HS-27A (cell line): ENCODE measurements at places on chromosomes 3 and 15.

- no peak for DNase-seq
Measured at GRCh38 chr3:52056521-52056967, at the start of gene DUSP7. DUSP7 (minus strand) TSS chr3:52056571; CDS start chr3:52056366, 205 bp downstream.

DNA sequence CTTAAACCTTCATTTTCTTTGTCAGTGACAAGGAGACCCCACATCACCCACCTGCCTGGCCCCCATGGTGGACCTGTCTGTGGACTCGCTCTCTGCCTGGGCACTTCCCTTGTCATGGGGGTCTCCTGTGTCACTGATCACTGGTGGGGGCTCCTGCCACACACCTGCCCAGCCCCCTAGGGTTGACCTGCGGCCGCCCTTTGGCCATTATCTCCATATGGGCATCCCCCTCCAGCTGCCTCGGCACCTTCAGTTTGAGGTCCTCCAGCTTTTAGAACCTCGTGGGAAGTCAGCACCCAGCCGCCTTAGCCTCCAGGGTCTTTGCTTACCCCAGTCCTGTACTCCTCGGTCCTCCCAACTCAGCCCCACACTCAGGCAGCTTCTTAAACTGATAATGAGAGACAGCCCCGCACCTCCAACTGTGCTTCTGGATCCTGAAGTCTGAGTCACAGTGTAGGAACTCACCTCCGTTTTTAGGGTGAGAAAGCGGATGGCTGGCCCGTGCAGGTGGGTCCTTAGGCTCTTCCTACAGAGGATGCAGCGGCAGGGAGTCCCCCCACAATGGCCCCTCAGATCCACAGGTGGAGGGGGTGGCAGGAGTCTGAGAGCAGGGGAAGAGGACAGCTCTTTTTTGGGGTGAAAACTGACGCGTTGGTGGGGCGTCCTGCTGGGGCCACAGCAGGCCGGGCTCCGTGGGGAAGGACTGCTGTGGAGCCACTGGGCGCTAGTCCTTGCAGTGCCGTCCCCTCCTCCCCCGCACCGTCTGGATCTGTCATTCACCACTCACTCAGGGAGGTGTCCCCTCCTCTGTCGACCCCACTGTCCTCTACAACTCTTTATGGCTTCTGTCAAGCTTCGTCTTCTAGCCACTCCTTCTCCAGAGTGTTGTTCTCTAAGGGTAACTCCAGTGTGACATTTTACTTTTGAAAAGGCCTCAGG is 8.7 kb upstream of the PRR23E start:
- no peak for DNase-seq

DNA sequence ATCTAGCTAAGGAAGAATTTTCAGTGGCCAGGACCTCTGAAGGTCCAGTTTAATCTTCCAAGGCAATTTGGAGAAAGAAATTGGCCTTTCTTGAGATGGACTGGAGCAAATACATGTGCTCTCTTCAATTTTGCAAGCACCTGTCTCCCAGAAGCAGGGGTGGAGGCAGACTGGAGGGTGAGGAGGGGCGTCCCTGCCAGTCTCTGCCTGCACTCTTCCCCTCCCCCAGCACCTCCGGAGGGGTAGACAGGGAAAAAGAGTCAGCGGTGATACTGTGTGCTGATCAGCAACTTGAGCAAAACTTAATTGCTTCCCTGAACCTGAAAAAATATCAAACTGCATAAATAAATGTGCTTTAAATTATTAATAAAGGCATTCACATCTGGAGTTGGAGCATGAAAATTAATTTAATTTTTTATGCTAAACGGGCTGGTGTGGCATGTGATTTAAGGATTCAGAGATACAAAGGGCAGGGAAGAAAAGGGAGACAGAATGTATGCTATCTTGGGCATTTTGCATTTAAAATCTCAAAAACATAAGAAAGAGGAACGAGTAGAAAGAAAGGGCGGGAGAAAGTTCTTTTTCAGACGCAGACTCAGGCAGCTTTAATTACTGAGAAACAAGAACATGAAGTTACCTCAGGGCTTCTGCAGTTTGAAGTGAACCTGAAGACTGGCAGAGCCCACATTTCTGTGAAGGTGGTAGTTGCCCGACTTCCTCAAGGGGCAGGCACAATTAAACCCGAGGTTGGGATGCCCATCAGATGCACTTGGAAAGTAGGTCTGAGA is 319.7 kb downstream of the UACA start:
- no peak for DNase-seq

- DNase-seq: no peak
Measured at GRCh38 chr3:72405943-72406566, 442.2 kb downstream of the SHQ1 start.

GRCh38 chr3:138426211-138426610 is 8.2 kb upstream of the ESYT3 start:
- no peak for DNase-seq

DNA sequence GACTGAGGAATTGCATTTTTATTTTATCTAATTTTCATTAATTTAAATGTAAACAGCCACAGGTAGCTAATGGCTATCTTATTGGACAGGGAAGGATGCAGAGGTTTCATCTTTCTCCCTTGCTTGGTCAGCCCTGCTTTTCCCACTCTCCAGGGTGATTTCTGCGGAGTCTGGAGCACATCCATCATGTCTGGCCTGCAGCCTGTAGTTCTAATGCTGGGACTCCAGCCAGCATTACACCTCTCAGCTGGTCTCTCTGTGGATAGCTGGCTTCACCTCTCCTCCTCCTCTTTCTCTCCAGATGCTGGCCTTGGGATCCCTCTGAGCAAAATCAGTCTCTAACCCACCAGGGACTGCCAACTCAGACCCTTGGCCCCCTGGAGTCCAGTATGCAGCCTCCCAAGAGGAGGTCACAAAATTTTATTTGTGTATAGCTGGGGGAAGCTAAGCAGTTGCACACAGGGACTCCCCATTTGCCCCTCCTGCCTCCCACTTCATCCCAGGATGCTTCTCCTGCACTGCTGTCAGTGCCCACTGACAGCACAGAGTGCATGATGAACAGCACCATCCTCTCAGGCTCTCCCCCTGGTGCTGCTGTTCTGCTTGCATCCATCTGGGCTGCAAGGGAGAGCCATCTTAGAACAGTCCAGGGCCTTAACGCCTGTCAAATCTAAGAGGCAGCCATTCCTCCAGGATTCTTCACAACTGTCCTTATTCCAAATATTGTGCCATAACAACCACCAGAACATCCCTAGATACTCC is 1.7 kb downstream of the BFSP2 start:
- DNase-seq: no peak

GRCh38 chr3:111418391-111418790 is 123.6 kb upstream of the CD96 start:
- DNase-seq: no peak

- DNase-seq: no peak
Measured at GRCh38 chr3:108565506-108565905, 23.7 kb downstream of the CIP2A start.

GRCh38 chr3:36649125-36649524 is 115.2 kb downstream of the DCLK3 start:
- no peak for DNase-seq

GRCh38 chr15:39851500-39852092 is 68.5 kb downstream of the GPR176 start:
- no peak for DNase-seq

DNA sequence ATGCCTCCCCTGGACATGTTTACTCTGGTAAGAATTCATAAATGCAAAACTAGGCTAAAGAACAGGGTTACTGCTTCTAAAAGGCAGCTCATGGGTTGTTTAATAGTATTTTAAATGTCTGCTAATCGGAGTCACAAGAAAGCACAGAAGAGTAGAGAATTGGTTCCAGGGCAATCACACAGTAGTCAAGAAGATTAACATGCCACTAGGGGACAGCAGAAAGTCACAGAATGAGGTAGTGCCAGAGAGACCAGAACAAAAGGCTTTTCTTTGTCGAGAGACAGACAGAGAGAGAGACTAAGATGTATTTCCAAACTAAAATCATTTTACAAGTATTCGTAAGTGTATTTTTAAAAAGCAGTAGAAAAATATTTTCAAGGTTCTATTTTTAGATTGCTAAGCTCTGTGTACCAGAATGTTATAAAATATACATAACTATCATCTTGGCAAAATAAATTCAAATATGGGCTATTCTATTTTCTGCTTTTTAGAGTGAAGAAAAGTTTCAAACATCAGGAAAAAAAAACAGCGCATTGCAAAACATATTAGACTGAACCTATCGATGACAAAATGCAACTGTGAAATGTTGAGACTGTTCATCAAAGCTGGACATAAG is 78.3 kb upstream of the CDIN1 start:
- peak; percentile 41 for DNase-seq

- DNase-seq: no peak
Measured at GRCh38 chr3:78338405-78338804, 1298.5 kb downstream of the ROBO2 start.

DNA sequence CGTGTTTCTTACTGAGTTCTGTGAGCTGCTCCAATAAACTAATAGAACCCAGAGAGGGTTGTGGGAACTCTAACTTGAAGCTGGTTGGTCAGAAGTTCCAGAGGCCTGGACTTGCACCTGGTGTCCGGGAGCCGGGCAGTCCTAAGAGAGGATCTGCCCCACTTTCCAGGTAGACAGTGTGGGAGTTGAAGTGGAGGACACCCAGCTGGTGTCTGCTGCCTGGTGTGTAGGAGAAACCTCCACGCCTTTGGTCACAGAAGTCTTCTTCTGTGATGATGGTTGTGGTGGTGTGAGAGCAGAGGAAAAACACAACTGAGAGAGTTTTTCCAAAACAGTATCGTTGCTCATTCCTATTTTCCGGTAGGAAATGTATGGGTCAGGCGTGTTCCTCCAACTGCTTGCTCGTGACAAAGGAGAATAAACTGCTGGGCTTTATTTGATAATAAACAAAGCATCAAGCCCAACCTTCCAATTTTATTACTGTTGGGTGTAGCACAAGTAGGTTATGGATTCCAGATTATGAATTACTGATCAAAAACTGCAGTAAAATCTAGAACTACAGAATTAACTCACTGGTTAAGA is 137.0 kb downstream of the KLF13 start:
- DNase-seq: no peak

GRCh38 chr3:59411186-59411585 is 361.4 kb upstream of the CFAP20DC start:
- DNase-seq: no peak

GRCh38 chr3:99544786-99545281 is 93.6 kb upstream of the COL8A1 start:
- peak; percentile 87 for DNase-seq

GRCh38 chr3:27216295-27216855 is 152.8 kb downstream of the NEK10 start:
- DNase-seq: no peak

GRCh38 chr3:192919901-192920300 is 2.2 kb upstream of the MB21D2 start:
- no peak for DNase-seq

GRCh38 chr3:175397372-175397771 is 538.2 kb downstream of the NAALADL2 start:
- no peak for DNase-seq

GRCh38 chr3:160196511-160197104 is 28.6 kb upstream of the C3orf80 start:
- DNase-seq: no peak

DNA sequence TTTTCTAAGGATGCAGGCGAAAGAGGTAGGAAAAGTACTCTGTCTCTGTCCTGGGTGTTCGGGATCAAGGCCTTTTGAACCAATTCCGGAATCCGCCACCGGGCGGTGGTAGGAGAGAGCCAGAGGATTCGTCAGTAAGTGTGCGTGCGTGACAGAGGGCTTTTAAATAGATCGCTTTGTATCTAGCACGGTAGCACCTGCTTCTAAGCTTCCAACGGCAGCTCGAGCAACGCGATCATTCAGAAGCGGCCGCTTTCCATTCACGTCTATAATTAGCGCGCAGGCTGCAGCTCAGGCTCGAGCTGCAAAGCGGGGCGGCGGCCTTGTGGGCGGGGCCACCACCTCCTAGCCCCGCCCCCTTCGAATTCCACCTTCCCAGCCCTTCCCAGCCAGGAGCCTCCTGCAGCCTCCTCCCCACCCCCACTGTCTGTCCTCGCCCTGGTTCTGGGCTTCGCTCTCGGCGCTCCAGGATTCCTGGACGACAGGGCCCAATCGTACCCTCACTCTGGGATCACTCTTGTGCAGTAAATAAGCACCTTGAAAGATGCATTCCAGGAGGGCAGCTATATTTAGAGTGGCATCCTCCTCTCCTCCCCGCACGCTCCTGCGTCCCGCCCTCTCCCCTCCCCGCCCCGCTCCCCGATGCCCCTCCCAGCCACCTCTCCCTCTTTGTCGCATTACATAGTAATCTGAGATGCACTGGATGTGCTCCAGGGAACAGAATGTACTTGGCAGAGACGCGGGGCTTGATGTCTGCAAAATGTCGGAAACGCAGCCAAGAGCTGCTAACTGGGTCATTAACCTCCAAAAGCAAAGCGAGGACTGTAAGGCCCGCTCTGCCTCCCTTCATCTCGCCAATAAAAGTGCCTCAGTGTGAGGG is 224.1 kb upstream of the TPRG1 start:
- no peak for DNase-seq

DNA sequence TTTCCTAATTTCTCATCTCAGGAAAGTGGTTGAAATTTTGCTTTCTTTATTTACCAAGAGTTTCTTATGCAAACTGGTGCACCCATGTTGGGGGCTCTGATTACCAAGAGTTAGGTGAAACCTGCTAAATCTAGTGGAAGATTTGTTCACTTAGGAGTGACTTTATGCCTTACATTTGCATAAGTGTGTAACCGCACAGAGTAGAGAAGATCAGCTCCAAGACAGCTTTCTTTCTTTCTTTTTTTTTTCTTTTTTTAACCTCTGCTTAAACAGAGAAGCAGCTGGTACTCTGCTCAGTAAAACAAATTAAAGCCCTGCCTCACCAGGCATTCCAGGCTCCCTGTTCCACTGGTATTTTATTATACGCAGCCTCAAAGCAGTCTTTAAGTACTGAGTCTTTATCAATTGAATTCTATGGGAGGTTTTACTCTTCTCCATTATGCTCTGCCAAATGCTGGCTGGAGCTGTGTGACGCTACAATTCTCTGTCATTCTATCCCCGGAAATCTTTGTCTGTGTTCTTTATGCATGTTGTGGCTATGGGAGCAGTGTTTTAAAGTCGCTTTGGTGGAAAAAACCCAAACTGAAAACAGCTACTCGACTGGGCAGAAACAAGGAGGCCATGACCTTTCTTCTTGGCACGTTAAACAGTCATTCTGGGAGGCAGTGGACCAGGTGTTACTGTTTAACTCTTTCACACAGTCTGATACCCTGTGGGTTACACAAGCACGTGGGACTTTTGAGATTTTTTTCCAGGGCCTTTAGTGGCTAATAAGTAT is 55.2 kb upstream of the GBE1 start:
- no peak for DNase-seq

DNA sequence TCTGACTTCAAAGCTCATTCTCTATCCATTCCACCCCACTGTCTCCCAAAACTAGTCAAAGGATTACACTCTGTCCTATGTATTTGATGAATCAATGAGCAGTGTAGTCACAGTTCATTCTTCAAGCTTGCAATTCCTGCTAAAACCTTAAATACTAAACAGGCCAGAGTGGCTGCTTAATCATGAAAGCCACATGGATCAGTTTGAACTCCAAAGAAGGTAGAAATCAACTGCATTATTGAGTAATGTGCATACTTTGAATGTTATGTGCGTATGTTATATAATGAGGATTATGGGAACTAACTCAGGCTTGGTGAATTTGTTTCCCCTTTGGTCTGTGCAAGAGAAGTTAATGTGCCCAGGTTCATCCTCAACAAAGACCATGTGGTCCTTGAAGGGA is 45.4 kb downstream of the PRICKLE2 start:
- no peak for DNase-seq
